Panc1 (cell line): ENCODE measurements at places on chromosomes 2 and 18. TPM values are rescaled to one million over a fixed set of nuclear protein-coding genes. Genes with fewer than 3 reads are reported as not detected.

Gene CENPA
- total RNA-seq, result 55.0 TPM

Gene UGT1A9
- not detected for total RNA-seq

Gene RGPD3
- total RNA-seq, result 0.31 TPM

Gene PLEKHA3
- 30.5 TPM for total RNA-seq

Gene CD207
- total RNA-seq, result not detected
